ENCODE measurements at places on chromosomes 2 and 18. TPM values are rescaled to one million over a fixed set of nuclear protein-coding genes. Genes with fewer than 3 reads are reported as not detected.

GRCh38 chr2:20519309-20519708 lies 72.4 kb downstream of the RHOB start:
- no peak overlapping the region for H3K4me3 ChIP-seq
- no peak overlapping the region for H3K27ac ChIP-seq
- peaks cover 12% of the 10 kb centered on the region for H3K4me1 ChIP-seq
- DNase-seq, result no peak
- H3K36me3 ChIP-seq, result no peaks in the 10 kb centered on the region

- no peak for DNase-seq
- no peak overlapping the region for H3K27ac ChIP-seq
- H3K27me3 ChIP-seq, result no peaks in the 10 kb centered on the region
- H3K4me1 ChIP-seq, result peaks cover 4% of the 10 kb centered on the region
- no peaks in the 10 kb centered on the region for H3K36me3 ChIP-seq
- no peak overlapping the region for H3K4me3 ChIP-seq
These were observed 166.6 kb downstream of the VAPA start for GRCh38 chr18:10080372-10080771.

DNA sequence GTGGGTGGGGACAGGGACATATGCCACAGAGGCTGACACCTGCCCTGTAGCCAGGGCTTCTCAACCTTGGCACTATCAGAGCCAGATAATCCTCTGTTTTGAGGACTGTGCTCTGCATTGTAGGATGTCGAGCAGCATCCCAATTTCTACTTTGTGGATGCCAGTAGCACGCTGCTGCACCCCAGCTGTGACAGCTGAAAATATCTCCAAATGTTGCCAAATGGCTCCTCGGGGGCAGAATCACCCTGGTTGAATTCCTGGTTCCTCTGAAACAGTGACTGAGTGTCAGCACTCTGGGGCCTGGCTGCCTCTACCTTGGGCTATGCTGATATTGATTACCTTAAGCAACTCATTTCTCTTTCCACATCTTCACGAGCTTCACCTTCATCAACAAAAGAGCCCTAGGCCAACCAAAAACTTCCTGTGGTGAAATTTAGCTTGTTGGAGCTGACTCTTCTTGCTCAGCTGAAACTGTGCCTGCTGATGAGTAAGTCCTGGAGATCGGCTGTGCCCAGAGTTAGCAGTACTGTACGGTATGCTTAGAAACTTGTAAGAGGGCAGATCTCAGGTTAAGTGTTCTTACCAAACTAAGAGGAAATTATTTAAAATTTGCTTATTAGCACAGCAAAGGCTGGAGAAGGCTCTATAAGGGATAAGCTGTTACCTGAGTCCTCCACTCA lies 138.1 kb downstream of the SEPTIN10 start:
- H3K27me3 ChIP-seq, result no peaks in the 10 kb centered on the region
- peaks cover 10% of the 10 kb centered on the region for H3K36me3 ChIP-seq
- H3K27ac ChIP-seq, result no peak overlapping the region
- no peak overlapping the region for H3K4me3 ChIP-seq
- peak; percentile 80 for DNase-seq
- H3K4me1 ChIP-seq, result peaks cover 9% of the 10 kb centered on the region

DNA sequence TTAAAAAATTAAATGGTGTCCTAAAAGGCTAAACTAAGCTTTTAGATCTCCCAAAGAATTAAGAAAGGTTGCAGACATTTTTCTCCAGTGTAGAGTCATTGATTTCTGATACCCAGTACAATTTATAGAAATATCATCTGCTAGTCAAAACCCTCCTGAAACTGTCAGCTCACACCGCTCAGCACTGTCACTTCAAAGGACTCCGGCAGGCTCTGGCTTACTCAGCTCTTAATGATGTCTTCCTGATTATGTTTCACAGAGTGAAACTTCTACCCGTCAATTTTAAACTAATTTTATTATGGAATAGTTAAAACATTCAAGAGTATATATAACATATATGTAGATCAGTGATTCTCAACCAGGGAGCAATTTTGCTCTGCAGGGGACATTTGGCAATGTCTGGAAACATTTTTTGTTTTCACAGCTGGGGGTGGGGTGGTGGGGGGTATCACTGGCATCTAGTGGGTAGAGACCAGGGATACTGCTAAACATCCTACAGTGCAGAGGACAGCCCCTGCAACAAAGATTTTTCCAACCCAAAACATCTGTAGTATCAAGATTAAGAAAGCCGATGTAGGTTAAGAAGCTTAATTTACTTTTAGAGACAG lies 31.6 kb downstream of the CDK15 start:
- no peak overlapping the region for H3K27ac ChIP-seq
- no peaks in the 10 kb centered on the region for H3K27me3 ChIP-seq
- H3K4me1 ChIP-seq, result peaks cover 7% of the 10 kb centered on the region
- H3K36me3 ChIP-seq, result no peaks in the 10 kb centered on the region
- no peak overlapping the region for H3K4me3 ChIP-seq

Gene KCNG2
- total RNA-seq, result not detected

Gene FAM110C
- not detected for total RNA-seq

Gene SPP2
- not detected for total RNA-seq

DNA sequence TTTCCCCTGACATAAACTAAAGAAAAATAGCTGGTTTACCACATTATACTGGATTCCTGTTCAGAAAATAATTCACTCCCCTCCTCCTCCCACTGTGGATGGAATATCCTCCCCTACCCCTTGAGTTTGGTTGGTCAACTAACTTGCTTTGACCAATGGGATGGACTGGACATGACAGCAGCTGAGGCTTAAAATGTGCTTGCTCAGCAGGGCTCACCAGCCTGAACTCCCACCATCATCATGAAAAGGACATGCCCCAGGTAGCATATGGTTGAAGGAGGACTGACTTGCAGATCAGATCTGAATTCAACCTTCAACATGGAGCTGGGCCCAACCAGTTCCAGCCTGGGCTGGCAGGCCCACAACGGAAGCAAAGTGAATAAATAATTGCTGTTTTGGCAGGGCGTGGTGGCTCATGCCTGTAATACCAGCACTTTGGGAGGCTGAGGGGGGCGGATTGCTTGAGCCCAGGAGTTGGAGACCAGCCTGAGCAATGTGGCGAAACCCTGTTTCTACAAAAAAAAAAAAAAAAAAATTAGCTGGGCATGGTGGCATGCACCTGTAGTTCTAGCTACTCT lies 284.4 kb downstream of the AFF3 start:
- peaks cover 22% of the 10 kb centered on the region for H3K4me1 ChIP-seq
- H3K4me3 ChIP-seq, result no peak overlapping the region
- no peaks in the 10 kb centered on the region for H3K36me3 ChIP-seq
- DNase-seq, result no peak
- no peaks in the 10 kb centered on the region for H3K27me3 ChIP-seq

DNA sequence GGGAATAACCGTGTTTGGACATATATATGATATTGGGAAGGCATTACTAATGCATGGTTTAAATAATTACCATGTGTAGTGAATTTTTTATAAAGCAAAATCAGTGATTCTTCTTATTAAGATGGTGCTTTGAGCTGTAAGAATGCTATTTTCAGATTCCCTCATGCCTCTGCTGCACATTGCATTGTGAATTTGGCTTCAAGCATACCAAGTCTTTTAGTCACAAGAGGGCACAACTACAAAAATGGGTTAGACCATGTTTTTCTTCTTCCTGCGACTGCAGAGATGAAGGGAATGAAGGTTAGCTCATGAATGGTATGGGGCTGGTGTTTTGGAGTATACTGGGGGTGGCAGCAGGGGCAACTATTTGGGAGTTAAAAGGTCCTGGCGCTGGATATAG lies 320.1 kb downstream of the SLC4A3 start:
- H3K4me1 ChIP-seq, result peaks cover 2% of the 10 kb centered on the region
- no peaks in the 10 kb centered on the region for H3K36me3 ChIP-seq
- no peak overlapping the region for H3K4me3 ChIP-seq

DNA sequence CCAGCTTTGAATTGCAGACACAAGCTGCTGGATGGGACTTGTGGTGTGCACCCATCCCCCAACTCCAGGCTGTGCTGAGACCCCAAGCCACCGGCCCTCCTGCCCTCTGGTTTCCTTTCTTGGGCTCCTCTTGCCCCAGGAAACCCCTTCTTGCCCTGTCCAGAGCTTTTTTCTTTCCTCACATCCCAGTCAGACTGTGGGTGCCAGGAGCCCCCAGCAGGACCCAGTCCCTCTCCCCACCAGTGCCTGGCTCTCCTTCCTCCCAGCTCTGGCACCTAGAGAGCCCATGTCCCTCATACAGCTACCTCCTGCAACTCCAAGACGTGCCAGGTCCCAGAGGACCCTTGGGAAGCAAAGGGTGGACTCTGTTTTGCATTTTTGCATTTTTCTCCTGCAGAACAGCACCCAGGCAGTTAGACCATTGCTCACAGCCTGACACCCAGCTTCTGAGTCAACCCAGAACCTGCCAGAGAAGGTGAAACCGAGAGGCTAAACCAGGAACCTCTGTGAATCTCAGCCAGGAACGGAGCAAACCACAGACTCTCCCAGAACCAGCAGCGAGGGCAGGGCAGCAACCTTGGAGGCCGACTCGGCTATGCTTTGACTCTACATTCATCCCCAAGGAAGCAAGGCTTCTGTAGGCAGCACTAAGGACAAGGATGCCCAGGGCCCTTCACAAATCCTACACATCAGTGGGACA lies 221.1 kb downstream of the ANAPC1 start:
- H3K36me3 ChIP-seq, result no peaks in the 10 kb centered on the region
- no peaks in the 10 kb centered on the region for H3K27me3 ChIP-seq
- DNase-seq, result peak; percentile 10
- no peak overlapping the region for H3K4me3 ChIP-seq
- peak overlapping the region; percentile 6 for H3K27ac ChIP-seq
- peaks cover 25% of the 10 kb centered on the region for H3K4me1 ChIP-seq

DNA sequence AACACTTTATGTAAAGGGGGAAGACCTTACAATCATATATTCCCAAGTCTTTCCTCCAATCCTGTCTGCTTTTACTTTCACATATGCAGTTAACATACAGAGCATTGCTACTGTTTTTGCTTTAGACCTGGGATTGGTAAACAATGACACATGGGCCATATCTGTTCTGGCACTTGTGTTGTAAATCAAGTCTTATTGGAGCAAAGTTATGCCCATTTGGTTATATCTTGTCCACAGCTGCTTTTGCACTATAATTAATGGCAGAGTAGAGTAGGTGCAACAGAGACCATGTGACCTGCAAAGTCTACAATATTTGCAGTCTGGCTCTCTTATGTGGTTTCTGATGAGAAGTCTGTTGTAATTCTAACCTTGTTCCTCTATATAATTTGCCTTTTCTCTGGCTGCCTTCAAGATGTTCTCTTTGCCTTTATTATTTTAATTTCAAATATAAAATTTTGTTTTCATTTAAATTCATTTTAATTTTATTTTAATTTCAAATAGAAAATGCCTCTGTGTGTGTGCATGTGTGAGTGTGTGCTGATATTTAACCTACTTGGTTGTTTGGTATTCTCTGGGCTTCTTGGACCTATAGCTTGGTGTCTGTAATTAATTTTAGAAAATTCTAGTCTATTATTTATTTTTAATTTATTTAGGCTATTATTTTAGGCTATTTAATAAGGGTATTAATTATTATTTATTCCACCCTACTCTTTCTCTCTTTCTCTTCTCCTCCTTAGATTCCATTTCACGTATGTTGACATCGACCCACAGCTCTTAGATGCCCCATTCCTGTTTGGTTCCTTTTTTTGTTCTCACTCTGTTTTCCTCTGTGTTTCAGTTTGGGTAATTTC lies 16.8 kb upstream of the LPIN1 start:
- no peak for DNase-seq
- no peak overlapping the region for H3K4me3 ChIP-seq
- H3K27ac ChIP-seq, result no peak overlapping the region
- no peaks in the 10 kb centered on the region for H3K36me3 ChIP-seq
- peaks cover 2% of the 10 kb centered on the region for H3K4me1 ChIP-seq
- peaks cover 44% of the 10 kb centered on the region for H3K27me3 ChIP-seq

Data from IMR-90 (cell line).